ENCODE measurements at places on chromosomes 13 and 19.

- H3K36me3 ChIP-seq: peaks cover 24% of the 10 kb centered on the region
- no peak overlapping the region for H3K27ac ChIP-seq
- H3K4me3 ChIP-seq: no peak overlapping the region
- H3K4me1 ChIP-seq: peaks cover 20% of the 10 kb centered on the region
- no peaks in the 10 kb centered on the region for H3K27me3 ChIP-seq
Observed at GRCh38 chr19:3496392-3497273, 3.8 kb downstream of the DOHH start.

DNA sequence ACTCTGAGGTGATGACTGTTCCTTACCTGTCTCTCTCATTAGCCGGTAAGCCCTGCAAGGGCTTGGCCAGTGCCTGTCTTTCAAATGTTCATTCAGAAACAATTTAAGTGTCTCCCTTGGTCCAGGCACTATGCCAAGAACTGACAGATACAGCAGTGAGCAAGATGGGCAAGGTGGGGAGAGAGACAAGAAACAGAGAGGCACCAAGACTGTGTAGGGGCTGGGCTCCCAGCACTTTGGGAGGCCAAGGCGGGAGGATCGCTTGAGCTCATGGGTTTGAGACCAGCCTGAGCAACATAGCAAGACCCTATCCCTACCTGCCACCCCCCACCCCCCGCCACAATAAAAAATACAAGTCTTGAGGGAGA is 1.3 kb upstream of the CCNE1 start:
- peak overlapping the region; percentile 77 for H3K4me3 ChIP-seq
- peak overlapping the region; percentile 81 for H3K27ac ChIP-seq
- DNase-seq: no peak
- no peaks in the 10 kb centered on the region for H3K27me3 ChIP-seq
- peaks cover 4% of the 10 kb centered on the region for H3K36me3 ChIP-seq
- H3K4me1 ChIP-seq: peaks cover 14% of the 10 kb centered on the region

- peaks cover 2% of the 10 kb centered on the region for H3K36me3 ChIP-seq
- H3K4me1 ChIP-seq: no peaks in the 10 kb centered on the region
- H3K4me3 ChIP-seq: no peak overlapping the region
- no peak for DNase-seq
- H3K27me3 ChIP-seq: peaks cover 46% of the 10 kb centered on the region
Observed at GRCh38 chr13:27006519-27007161, 165.0 kb downstream of the USP12 start.

DNA sequence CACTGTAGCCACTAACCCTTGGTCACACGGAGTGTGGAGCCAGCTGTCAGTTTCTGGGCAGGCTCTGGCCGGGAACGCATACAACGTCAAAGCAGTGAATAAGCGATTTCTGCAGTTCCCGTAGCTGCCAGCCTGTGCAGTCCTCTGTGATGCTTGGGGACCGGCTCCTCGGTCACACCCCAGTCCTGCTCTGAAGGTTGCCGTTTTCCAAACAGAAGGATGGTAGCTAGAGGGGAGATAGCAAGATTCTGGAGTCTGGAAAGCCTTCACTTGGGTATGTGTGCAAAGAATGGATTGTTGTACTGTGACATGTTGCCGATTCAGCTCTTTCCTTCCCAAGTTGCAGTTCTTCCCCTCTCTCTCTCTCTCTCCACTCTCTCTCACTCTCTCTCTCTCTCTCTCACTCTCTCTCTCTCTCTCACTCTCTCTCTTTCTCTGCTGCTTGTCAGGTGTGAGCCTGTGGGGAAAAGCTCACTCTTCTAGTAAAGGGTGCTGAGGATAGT is 38.7 kb upstream of the C1QTNF9 start:
- peak overlapping the region; percentile 99 for H3K27ac ChIP-seq
- H3K36me3 ChIP-seq: peaks cover 50% of the 10 kb centered on the region
- H3K27me3 ChIP-seq: no peaks in the 10 kb centered on the region
- H3K4me1 ChIP-seq: peaks cover 83% of the 10 kb centered on the region
- H3K4me3 ChIP-seq: peak overlapping the region; percentile 83
- DNase-seq: peak; percentile 58

GRCh38 chr13:34430294-34430693 is 511.8 kb upstream of the NBEA start:
- H3K27me3 ChIP-seq: no peaks in the 10 kb centered on the region
- no peak overlapping the region for H3K4me3 ChIP-seq
- DNase-seq: no peak
- no peak overlapping the region for H3K27ac ChIP-seq
- no peaks in the 10 kb centered on the region for H3K4me1 ChIP-seq

DNA sequence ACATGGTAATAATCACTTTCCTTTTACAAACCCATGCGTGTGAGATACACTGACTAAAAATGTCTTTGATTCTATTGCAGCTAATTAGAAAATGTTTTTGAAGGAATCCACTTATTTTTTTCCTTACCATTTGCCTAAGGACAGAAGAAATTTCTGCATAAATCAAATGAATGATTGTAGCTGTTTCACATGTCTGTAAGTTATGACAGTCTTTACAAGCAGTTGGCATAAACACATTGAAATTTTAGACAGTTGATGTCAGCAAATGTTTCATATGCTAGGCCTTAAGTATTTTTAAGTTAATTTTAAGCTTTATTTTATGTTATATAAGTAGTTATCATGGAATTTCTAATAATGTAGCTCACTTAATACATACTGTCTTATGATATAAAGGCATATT is 598.4 kb upstream of the SLITRK6 start:
- H3K4me3 ChIP-seq: no peak overlapping the region
- no peak overlapping the region for H3K27ac ChIP-seq
- no peaks in the 10 kb centered on the region for H3K27me3 ChIP-seq
- no peak for DNase-seq
- H3K4me1 ChIP-seq: no peaks in the 10 kb centered on the region

- no peaks in the 10 kb centered on the region for H3K4me1 ChIP-seq
- no peaks in the 10 kb centered on the region for H3K36me3 ChIP-seq
- no peak for DNase-seq
- no peaks in the 10 kb centered on the region for H3K27me3 ChIP-seq
- no peak overlapping the region for H3K4me3 ChIP-seq
- no peak overlapping the region for H3K27ac ChIP-seq
Observed at GRCh38 chr13:39321574-39321973, 281.4 kb downstream of the LHFPL6 start.

GRCh38 chr13:108897955-108898354 is 268.5 kb downstream of the MYO16 start:
- no peaks in the 10 kb centered on the region for H3K36me3 ChIP-seq
- no peaks in the 10 kb centered on the region for H3K4me1 ChIP-seq
- DNase-seq: no peak
- H3K27me3 ChIP-seq: no peaks in the 10 kb centered on the region

- DNase-seq: no peak
- peaks cover 6% of the 10 kb centered on the region for H3K4me1 ChIP-seq
- H3K27ac ChIP-seq: no peak overlapping the region
- peaks cover 24% of the 10 kb centered on the region for H3K27me3 ChIP-seq
Observed at GRCh38 chr19:8635422-8635821, 5.0 kb downstream of the NFILZ start.

DNA sequence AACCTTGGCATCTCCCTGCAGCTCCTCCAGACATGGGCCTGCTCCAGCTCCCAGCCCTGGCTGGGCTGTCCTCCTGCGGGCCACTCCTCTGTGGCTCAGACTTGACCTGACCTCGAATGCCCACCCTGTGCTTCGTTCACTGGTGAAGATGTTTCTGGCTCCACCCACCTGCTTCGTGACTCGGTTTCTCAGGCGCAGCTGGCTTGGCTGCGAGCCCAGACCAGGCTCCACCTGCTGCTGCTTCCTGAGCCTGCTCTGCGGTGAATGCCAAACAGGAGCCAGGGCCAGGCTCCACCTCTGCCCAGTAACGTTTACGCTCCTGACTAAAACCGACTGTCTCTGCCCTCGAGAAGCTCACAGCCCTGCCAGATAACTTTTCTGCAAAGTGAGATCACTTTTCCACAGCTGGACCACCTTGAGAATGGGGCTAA is 8.9 kb upstream of the RSPH6A start:
- H3K27ac ChIP-seq: no peak overlapping the region
- no peak for DNase-seq
- peaks cover 19% of the 10 kb centered on the region for H3K36me3 ChIP-seq

DNA sequence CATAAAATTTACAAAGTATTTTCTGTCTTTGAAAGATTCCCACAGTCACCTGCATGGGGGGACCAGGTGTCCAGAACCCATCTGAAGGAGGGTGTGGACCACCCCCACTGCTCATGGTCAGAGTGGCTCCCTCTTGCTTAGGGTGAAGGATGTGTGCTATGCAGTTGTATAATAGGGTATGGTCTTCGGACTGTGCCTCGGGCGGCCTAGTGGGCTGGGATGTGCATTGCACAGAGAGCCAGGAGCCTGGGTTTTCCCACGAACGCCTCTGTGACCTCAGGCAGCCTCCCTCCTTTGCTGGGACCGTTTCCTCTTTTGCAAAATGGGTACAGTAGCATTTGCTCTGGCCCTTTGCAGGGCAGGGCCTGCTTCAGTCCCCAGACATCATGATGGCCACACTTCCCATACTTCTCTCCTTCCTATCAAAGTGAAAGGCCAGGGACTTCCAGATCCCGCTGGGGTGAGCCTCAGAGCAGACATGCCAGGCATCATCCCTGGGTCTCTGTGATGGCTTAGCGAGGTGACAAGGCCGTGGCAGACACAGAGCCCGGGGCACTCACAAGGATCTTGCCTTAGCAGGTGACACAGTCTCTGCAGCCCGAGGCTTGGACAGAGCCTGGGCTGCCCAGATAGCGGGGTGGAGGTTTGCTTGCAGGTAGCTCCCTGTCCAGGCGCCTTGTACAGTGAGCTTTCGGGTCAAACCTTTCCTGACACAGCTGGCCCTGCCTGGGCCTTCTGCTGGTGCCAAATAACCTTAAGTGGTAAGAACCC is 59.4 kb upstream of the ZNF536 start:
- no peaks in the 10 kb centered on the region for H3K4me1 ChIP-seq
- no peak overlapping the region for H3K27ac ChIP-seq

DNA sequence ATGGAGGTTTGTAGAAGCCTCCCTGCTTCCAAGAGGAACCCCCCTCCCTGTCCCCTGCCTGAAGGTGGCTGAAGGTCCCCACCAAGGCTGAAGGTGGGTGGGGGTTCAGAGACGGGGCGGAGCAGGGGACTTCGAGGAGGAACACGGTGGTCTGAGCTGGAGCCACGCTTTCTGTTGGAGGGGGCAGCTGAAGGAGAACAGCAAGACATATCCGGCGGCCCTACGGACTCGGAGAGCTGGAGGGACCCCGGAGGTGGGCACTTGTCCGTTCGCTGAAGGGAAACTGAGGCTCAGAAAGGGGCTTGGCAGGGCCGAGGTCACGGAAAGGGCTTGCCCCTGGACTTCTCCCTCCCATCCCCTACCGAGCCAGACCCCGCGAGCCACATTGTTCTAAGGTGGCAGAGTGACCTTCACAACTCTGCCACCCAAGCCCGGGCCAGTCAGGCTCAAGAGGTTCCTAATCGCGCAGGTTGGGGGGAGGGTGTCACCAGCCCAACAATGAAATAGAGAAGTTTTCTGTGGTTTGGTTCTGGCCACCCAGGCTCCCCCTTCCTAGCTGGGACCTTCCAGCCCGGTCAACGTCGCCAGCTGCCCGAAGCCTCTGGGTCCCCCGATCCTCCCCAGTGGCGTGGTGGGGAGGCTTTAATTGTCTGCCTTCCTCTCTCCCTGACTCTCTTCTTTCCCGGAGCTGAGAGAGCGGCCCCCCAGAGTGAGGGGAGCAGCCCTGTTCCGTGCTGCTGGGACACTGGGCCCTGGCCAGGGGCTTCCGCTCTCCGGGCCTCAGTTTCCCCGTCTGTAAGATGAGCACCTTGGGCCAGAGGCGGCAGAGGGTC is 15.5 kb upstream of the KCNN1 start:
- no peak overlapping the region for H3K27ac ChIP-seq
- peaks cover 25% of the 10 kb centered on the region for H3K36me3 ChIP-seq
- peaks cover 57% of the 10 kb centered on the region for H3K27me3 ChIP-seq

- peaks cover 56% of the 10 kb centered on the region for H3K4me1 ChIP-seq
- H3K27me3 ChIP-seq: no peaks in the 10 kb centered on the region
- H3K36me3 ChIP-seq: peaks cover 5% of the 10 kb centered on the region
Observed at GRCh38 chr13:97256343-97256783, 34.2 kb downstream of the MBNL2 start.

DNA sequence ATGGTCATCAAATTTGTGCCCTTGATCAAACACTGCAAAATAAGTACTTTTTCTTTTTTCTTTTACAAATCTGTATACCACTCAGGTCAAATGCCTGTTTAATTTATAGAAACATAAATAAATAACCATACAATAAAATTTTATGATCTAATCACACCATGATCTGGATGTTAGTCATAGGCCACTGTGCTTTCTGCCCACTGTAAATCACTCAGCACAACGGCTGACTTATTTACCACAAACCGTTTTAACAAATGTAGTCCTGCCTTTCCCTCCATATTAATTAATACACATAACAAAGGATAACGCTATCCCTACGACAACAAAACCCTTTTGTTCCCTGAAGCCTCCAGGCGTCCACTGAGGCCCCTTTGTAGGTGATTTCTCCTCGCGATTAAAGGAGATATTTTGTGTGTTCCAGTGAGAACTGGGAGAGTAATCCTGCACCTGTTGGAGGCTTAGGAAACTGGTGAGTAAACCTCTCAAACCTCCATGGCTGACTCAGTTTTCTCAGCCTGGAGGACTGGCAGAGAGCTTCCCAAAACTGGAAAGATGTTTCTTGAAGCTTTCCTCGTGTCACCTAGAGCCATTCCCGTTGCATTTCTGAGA is 477.1 kb upstream of the SGCG start:
- no peaks in the 10 kb centered on the region for H3K4me1 ChIP-seq
- H3K27ac ChIP-seq: no peak overlapping the region
- no peaks in the 10 kb centered on the region for H3K36me3 ChIP-seq
- H3K4me3 ChIP-seq: no peak overlapping the region

DNA sequence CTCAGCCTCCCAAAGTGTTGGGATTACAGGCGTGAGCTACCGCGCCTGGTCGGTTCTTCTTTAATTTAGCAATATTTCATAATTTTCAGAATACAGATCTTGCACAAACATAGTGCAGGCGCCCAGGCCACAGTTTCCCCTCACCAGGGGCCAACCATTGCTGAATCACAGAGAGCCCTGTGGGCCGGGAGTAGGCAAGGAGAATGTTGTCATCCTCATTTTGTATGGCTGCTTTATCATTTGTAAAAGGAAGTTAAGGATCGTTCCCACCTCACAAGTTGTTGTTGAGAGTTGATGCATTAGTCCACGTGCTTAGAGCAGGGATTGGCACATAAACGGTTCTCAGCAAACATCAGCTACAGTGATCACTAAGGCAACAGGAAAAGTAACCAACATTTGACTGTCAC is 30.2 kb downstream of the MEIS3 start:
- no peak overlapping the region for H3K4me3 ChIP-seq
- H3K4me1 ChIP-seq: peaks cover 13% of the 10 kb centered on the region
- no peak overlapping the region for H3K27ac ChIP-seq
- peaks cover 10% of the 10 kb centered on the region for H3K27me3 ChIP-seq
- DNase-seq: no peak

- no peak overlapping the region for H3K27ac ChIP-seq
- H3K4me3 ChIP-seq: peak overlapping the region; percentile 53
- DNase-seq: no peak
- peaks cover 5% of the 10 kb centered on the region for H3K36me3 ChIP-seq
Observed at GRCh38 chr13:100517135-100517534, 71.5 kb downstream of the GGACT start.

DNA sequence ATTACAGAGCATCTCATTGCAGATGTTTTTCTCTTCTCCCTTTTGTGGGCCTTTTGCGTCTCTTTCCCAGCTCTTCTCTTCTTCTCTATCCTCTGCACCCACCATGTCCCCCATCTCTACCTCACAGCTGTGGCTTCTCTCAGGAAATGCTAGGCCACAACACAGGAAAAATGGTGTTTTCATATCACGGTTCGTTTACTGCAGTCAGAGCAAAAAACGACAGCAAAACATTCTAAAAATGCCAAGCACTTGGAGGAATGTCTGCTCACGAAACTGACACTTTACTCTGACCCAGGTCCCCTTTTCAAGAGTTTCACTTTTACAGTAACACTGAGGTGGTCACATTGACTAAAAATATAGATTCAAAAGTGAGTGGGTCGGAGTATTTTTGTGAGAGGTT is 152.2 kb downstream of the DCT start:
- peaks cover 6% of the 10 kb centered on the region for H3K36me3 ChIP-seq
- peaks cover 73% of the 10 kb centered on the region for H3K4me1 ChIP-seq
- peak overlapping the region; percentile 52 for H3K4me3 ChIP-seq
- H3K27me3 ChIP-seq: no peaks in the 10 kb centered on the region
- no peak for DNase-seq

All from central memory CD8-positive, alpha-beta T cell (primary cell).